ENCODE measurements at places on chromosomes 5 and 9.

DNA sequence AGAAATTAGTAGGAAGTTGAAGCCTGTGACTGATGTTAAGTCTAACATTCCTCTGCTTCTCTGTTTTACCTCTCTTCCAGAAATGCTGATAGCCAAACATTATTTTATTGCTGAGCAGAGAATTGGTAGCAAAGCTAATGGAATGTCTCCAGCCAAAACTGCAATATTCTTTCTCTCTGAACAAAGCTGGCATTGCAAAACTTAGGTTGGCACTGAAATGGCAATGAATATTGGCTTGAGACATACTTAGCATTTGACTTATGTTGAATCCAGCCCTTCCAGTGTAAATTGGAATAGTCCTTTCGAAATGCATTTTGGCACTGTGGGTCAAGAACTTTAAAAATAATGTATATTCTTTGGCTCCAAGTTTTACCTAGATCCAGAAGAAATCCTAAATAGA is 21.1 kb downstream of the FAF2 start:
- no peak for DNase-seq

- DNase-seq = no peak
Observed at GRCh38 chr9:36551129-36551528, 21.6 kb upstream of the MELK start.

- DNase-seq = no peak
Observed at GRCh38 chr5:111997711-111998110, 240.7 kb upstream of the NREP start.

- no peak for DNase-seq
Observed at GRCh38 chr5:73918791-73919221, 292.8 kb downstream of the ARHGEF28 start.

GRCh38 chr5:67021031-67021430 is 175.6 kb downstream of the CD180 start:
- DNase-seq = no peak

DNA sequence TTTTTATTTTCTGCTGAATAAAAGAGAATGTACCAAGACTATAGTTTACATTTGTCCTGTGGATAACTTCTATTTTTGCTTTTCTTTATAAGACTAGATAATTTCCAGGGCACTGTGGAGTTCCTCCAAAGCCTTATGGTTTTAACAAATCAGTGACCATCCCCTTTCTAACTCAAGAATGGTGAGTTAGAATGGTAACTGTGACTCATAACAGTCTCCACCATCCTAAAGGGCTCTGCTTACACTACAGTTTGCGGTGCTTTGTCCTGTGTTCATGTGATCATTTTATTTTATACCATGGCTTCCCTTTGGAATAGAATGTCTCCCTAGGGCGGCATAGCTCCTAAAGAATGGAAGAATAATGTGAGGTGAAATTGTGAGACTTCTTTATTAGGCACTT is 30.2 kb downstream of the WDR36 start:
- DNase-seq = no peak

GRCh38 chr5:38765399-38765861 is 80.4 kb upstream of the OSMR start:
- DNase-seq = no peak

DNA sequence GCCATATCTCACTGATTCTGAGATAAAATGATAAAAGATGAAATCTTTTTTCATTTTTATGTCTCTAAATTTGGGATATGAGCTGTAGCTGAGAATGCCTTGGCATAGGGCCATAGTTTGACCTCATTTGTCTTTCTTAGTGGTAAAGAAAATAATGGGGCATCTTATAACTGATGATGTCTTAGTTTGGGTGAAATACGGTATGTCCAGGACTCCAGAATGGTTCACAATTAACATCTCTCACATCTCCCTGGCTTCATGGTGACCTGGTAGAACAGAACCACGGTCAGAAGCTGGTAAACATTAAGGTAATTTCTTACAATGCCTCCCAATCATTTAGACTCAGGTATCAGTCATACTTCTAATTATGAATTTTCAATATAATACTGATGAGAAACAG is 250.8 kb downstream of the MAT2B start:
- no peak for DNase-seq

- no peak for DNase-seq
Observed at GRCh38 chr5:14110196-14110595, 32.9 kb upstream of the TRIO start.

DNA sequence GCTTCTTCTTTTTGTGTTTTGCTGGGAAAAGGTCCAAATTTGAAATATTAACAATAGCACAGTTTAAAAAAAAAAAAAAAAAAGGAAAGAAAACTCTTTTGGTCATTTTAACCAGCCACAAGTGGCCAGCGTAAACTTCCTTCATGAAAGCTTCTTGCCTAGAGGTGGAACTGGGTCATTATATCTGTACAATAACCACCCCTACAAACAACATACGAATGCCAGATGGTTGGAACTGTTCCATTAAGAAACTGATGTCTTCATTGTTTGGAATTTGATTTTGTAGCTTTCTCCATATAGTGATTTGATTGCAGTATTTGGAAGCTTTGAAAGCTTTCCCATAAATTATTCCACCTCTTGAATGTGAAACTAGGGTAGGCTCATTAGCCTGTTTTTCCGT is 18.3 kb upstream of the LPAR1 start:
- no peak for DNase-seq
